Stimulated activated CD8-positive, alpha-beta memory T cell treated with anti-CD3 and anti-CD28 coated beads, Interleukin-2, amount 100 ng/mL, for 1 hour (primary cell): ENCODE measurements at places on chromosomes 6 and 20.

- DNase-seq = no peak
Observed at GRCh38 chr6:125415913-125416312, 114.1 kb upstream of the HDDC2 start.

- no peak for DNase-seq
Observed at GRCh38 chr6:97865612-97866011, 582.6 kb upstream of the MMS22L start.

DNA sequence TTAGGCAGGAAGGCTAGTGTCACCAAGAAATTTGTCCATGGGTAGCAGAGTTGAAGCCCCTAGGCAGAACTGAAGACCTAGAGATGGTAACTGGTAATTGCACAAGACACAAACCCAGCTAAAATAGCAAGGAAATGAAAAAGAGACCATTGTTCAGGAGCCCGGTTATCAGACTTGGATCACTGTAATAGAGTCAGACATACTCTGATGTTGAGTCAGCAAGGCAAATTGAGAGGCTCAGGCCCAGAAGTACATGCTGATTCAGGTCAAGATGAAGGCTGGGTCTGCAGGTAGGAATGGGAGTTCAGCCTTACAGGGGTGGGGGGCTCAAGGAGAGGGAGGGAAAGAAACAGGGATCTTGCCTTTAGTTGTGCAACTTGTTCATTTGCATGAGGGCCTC, 6.5 kb upstream of the TMEM242 start:
- DNase-seq = no peak

- no peak for DNase-seq
Observed at GRCh38 chr20:63116412-63117106, 99.4 kb downstream of the YTHDF1 start.

DNA sequence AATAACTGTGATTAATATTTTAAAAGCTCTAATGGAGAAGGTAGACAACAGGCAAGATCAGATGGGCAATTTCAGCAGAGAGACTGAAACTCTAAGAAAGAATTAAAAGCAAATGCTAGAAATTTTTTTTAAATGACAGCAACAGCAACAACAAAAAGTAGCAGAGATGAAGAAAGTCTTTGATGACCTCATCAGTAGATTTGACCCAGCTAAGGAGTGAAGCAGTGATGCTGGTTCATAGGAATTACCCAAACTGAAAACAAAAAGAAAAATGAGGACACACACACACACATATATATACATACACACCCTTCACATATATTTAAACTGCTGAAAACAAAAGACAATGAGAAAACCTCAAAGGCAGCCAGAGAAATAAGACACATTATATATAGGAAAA, 197.6 kb upstream of the ARID1B start:
- DNase-seq = no peak

DNA sequence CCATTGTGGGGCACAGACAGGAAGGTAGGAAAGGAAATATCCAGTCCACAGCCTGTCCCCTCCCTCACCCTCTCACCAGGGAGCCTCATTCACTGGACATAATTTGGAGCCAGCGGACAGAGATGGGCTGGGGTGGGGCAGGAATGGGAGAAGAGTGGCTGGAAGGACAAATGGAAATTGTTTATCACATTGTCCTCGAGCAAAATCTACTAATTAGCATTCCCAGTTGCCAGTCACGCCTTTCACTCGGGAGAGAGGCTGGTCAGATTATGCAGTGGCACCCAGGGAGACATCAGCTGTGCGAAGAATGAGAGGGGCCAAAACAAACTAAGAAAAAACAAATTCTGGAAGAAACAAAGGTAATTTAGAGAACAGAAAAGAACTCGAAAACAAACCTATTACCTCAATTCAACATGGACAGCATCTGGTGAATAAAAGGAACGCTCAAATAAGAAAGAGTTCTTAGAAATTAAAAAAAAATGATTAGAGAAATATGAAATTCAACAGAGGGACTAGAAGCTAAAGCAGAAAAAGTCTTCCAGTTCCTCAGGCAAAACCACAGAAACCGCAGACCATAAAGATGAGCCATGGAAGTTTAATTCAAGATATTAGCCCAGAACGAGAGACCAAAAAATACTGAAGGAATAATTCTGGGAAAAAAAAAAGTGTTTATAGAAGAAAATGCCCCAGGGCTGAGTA, 108.5 kb upstream of the RALGAPA2 start:
- no peak for DNase-seq

DNA sequence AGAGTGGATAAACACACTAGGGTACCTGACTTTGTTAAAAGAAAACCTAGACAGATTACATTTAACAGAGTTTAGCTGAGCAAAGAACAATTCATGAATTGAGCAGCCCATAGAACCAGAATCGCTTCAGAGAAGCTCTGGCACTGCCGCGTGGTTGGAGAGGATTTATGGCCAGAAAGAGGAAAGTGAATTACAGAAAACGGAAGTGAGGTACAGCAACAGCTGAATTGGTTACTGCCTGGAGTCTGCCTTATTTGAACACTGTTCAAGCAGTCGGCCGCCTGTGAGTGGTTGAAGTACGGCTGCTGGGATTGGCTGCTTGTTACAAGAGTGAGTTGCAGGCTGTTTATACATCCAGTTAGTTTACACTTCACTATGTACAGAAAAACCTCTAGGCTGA, 253.8 kb upstream of the CDYL start:
- no peak for DNase-seq

- DNase-seq = no peak
Observed at GRCh38 chr20:61631751-61632150, 379.7 kb downstream of the CDH4 start.

DNA sequence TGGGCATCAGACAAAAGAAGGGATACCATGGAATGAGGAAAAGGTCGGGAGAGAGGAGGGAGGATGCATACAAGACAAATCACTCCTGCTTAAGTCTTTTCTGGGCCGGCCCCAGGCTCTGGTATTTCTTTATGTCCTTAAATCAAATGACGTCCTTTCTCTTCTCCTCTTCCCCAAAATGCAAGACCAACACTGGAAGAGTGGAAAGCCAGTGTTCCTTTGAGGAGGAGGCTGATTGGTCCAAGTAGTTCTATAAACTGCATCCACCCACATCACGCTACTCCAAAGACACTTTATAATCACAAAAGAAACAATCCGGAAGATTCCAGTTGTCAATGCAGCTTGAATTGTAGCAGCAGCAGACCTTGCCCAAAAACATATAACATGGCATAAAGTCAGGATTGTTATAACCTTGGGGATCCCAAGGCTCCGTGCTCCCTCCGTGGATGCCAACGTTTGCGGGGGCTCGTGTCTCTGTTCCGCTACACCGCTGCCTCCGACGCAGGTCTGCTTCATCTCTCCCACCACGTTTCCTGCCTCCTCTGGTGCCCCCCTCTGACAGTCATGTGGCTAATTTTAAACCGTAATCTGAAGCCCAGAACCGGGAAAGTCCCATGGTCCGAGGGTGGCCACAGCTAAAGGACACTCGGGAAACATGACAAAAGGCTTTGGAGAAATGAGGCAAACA, 47.1 kb downstream of the MCUR1 start:
- peak; percentile 26 for DNase-seq

GRCh38 chr6:161138543-161139303, 135.1 kb downstream of the AGPAT4 start:
- DNase-seq = no peak

DNA sequence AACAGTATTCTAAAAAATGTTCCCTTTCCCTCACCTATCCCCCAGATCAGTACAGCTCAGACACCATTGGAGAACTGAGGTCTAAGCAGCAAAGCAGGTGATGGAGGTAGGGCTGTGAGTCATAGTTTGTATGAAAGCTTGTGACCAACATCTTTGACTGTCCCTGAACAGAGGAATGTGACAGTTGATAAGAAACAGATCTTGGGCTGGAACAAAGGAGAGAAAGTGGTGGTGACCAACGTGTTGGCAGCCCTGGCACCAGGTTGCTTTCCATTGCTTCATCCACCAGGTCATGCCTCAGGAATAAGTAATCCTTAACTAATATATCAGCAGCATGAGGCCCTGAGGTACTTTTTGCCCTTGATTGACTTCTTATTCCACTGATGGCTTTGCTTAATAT, 19.9 kb upstream of the CRIP3 start:
- DNase-seq = no peak

GRCh38 chr20:4100679-4101078, 85.3 kb upstream of the RNF24 start:
- no peak for DNase-seq

DNA sequence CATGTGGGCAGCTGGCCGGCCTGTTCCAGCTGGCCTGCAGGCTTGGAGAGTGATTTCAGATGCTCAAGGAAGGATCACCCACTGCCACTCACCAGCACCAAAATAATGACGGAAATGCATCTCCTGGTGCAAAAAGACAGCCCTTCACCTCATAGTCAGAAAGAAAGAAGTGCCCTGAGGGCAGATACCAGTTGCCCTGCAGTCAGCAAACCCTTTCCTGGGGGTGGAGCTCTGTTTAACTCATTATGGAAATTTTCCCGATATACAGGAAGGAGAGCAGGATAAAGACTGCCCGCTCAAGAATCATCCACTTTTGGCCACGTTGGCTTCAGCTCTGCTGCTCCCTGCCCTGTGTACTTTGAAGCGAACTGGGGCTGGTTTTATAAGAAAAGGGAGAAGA, 127.9 kb downstream of the GRM4 start:
- DNase-seq = no peak

DNA sequence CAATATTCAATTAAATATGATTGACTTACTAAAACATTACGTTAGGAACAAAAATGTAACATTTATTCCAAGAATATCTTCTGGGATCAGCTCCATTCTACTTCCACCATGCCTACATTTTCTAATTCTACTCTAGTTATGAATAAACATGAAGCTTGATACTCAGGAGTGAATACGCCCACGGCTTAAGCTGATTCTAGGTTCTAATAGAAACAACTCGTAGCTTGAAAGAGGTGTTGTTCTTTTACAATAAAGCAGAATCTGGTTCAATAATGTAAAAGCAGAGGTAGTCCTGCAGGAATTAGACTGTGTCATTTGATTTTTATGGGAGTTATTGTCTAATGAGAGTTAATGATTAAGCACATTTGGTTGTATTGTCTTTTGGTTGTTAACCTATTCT, 107.3 kb upstream of the OLIG3 start:
- DNase-seq = no peak

- DNase-seq = no peak
Observed at GRCh38 chr20:63252284-63252711, 2.0 kb downstream of the NKAIN4 start.

- no peak for DNase-seq
Observed at GRCh38 chr6:105431226-105431625, 28.3 kb upstream of the PREP start.

- no peak for DNase-seq
Observed at GRCh38 chr6:20038410-20039204, 173.7 kb downstream of the MBOAT1 start.

- DNase-seq = peak; percentile 2
Observed at GRCh38 chr6:4210629-4211419, 75.4 kb upstream of the ECI2 start.
